ENCODE measurements at places on chromosomes 2 and 18.
A peak's percentile ranks its signal among the peaks of the same experiment; 100 is the strongest.

- no peak for DNase-seq
Measured at GRCh38 chr2:7813541-7814292, 868.1 kb upstream of the ID2 start.

- peak; percentile 17 for DNase-seq
Measured at GRCh38 chr2:76748581-76749296, 773.4 kb downstream of the LRRTM4 start.

- no peak for DNase-seq
Measured at GRCh38 chr2:152097801-152098495, 896 bp downstream of the CACNB4 start.

DNA sequence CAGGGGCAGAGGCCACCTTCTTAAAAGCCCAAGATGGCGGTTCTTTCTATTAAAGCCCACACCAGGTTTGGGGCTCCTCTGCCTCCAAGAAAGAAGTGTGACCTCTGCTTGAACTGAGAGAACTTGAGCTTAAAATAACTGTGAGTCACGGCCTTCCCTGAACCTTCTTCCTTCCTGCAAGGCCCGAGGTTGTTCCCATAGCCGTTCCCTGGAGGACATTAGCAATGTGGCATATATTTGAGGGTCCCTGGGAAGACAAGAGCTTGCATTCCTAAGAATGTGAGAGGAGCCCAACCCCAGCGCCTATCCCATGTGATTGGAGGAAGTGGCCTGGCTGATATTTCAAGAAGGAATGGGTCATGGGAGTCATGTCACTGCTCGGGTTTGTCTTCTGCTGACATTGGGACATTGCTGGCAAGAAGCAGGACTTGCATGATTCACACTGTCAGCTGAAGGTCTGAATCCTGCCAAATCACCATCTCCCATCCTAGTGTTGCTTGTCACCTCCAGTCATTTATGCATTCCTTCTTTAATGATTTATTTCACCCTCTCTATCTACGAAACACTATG is 168.1 kb downstream of the TRIB2 start:
- no peak for DNase-seq

GRCh38 chr2:100571668-100572067 is 8.9 kb downstream of the PDCL3 start:
- no peak for DNase-seq

DNA sequence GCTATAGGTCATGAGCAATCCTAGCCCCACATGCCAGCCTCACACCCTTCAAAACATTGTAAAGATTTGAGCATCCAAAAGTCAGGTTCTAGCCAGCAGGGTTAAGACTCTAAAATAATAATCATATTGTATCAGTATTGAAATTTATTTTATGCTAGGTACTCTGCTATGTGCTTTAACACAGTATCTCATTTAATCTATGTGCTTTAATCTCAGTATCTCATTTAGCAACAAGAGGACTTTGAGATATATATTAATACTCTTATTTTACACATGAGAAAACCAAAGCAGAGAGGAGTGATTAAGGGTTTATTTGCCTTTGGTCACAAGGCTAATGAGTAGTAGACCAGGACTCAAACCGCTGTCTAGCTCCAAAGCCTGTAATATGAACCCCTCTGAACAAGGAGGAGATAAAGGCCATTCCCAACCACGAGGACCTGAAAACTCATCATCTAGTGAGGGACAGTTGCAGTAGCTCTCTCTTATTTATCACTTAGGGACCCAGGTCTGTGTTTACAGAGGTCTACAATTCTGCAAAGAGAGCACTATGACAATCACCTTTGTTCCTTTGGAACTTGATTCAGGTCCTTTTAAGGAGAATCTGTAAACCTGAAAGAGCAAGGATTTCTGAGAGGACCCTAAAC is 116.5 kb upstream of the SERTAD2 start:
- DNase-seq = no peak

GRCh38 chr2:134283661-134284060 is 29.8 kb downstream of the MGAT5 start:
- DNase-seq = no peak

- DNase-seq = no peak
Measured at GRCh38 chr18:44107187-44107586, 573.5 kb upstream of the SETBP1 start.

- DNase-seq = no peak
Measured at GRCh38 chr18:4134700-4135099, 320.4 kb downstream of the DLGAP1 start.

DNA sequence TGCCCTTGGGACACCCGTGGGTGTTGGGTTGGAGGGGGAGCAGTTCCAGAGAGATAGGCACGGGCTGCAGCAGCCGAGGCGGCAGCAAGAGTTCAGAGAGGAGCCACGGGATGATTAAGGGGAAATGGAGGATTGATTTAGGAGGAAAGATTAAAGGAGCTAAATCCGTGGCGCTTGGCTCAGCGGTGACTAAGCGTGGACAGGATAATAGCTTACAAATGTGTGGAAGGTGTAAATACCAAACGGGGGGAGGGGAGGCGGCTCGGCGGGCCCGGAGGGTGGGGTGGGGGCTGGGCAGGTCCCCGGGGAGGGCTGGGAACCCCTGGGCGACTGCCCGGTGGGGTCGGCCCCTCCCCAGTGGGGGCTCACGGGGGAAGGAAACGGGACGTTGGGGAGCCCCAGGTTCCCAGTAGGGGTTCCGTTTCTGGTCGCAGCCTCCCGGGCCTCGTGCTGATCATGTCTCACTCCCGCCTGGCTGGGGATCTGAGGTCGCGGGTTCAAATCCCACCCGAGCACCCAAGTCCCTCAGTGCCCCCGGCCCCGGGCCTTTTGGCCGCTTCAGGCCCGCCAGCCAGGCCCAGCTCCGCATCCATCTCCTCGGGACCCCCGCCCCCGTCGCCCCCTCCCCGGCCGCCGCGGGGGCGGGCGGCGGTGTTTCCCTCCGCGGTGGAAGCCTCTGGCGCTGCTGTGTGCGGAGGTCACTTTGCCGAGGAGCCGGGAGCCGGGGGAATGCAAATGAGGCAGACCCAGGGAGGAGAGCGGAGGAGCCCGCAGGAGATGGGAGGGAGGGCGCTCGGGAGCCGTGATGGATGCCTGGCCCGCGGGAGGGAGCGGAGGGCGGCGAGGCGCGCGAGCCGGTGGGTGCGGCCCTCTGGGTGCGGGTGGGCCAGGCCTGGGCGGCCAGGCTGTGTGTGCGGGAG is 8.1 kb downstream of the ASIC4 start:
- peak; percentile 7 for DNase-seq

DNA sequence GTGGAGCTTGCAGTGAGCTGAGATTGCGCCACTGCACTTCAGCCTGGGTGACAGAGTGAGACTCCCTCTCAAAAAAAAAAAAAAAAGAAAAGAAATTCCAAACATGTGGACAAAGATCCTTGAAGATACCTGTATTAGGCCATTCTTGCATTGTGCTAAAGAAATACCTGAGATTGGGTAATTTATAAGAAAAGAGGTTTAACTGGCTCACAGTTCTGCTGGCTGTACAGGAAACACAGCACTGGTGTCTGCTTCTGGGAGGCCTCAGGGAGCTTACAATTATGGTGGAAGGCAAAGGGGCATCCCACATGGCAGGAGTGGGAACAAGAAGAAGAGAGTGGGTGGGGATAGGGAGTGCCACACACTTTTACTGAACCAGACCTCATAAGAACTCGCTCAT is 140.1 kb downstream of the SS18 start:
- DNase-seq = no peak

- no peak for DNase-seq
Measured at GRCh38 chr18:26456070-26456491, 92.3 kb downstream of the KCTD1 start.

DNA sequence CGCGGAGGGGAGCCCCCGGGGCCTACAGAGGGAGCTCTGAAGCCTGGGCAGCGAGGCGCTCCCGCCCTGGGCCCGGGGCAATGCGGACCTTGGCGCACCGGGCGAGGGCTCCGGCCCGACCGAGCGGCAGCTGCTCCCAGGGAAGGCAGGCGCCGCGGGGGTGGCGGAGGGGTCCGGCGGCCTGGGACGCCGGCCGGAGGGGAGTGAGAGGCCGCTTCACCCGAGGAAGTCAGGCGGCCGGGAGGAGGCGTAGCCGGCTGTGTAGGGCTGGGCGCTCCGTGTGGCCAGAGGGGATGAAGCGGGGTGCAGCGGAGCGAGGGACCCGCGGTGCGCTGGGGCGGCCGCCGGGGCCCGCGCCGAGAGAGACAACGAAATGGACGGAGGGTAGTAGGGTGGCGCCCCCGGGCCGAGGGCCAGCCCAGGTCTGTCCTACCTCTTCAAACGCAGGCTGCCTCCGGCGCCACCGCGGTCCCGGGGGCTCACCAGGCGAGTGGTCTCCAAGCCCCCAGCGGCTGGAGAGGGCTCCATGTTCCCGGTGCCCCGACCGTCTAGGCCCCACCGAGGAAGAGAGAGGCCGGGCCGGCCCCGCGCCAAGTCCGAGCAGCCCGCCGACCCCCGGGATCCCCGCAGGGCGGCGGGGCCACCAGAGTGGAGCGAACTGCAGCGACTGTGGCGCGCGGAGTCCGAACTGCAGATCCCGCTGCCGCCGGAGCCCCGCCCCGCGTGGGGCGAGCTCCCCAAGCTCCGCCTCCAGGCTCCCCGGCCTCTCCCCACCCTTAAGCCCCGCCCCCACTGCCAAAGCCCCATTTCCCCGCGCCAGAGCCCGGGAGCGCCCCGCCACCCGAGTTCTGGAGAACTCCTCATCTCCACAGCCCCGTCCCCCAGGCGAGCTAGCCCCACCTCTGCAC is at the start of gene SLC30A3:
SLC30A3 (minus strand) TSS at position 669 of the 908 bp plus-strand sequence; CDS start at position 528, 141 bp downstream.
- peak; percentile 49 for DNase-seq

- DNase-seq = no peak
Measured at GRCh38 chr2:204293884-204294747, 251.2 kb upstream of the PARD3B start.

DNA sequence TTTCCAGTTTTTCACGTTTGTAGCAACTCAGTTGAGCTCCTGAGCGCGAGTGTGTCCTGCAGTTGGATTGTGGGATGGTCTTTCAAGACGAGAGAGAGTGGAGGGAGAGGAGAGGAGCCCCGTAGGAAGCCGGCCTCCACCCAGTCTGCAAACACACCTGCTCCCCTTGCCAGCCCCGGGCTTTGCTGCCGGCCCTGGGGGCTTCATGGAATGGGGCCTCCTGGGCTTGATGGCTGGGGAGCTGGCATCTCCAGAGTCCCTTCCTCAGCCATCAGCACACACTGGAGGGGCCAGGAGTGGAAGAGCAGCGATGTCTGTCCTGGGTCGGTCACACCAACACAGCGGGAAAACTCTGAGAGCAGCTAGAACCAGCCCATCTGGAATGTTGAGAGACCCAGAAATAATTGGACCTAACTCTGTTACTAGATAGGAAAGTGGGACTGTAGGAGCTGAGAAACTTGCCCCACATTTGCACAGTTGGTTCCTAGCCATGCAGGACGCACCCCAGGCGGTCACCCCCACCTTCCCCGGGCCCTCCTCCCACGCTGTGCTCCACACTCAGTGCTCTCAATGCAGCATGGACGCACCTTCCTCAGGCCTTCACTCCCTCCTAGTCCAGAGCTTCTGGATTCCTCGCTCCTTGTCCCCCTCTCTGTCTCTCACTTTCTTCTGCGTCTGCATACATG is 69.6 kb downstream of the PTGR3 start:
- DNase-seq = peak; percentile 30

DNA sequence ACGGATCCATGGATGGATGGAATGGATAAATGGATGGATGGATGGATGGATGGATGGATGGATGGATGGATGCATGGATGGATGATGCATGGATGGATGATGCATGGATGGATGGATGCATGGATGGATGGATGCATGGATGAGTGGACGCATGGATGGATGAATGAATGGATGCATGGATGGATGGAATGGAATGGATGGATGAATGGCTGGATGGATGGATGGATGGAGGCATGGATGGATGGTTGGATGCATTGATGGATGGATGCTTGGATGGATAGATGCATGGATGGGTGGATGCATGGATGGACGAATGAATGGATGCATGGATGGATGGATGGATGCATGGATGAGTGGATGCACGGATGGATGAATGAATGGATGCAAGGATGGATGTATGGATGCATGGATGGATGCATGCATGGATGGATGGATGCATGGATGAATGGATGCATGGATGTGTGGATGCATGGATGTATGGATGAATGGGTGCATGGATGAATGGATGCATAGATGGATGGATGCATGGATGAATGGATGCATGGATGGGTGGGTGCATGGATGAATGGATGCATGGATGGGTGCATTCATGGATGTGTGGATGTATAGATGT is 209.2 kb downstream of the ALPK2 start:
- no peak for DNase-seq

- DNase-seq = no peak
Measured at GRCh38 chr2:109613081-109613921, 465 bp downstream of the SEPTIN10 start.

GRCh38 chr2:60499651-60500265 is 53.7 kb downstream of the BCL11A start:
- DNase-seq = no peak

DNA sequence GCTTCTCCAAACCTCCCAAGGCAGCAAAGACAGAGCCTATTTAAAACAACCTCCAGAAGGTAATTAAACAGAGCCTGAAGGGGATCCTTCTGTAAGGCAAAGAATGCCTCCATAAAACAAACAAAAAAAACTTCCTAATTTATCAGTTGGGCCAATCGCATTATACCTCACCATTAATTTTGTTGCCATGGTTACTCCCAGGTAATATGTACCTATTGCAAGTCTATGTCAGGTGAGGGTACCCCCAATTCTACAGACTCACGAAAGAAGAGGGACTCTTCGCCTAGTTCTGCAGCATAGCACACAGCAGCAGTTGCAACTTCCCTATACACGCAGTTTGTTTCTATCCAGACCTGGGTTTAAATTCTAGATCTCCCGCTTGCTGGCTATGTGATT is 38.8 kb downstream of the SFXN5 start:
- no peak for DNase-seq

DNA sequence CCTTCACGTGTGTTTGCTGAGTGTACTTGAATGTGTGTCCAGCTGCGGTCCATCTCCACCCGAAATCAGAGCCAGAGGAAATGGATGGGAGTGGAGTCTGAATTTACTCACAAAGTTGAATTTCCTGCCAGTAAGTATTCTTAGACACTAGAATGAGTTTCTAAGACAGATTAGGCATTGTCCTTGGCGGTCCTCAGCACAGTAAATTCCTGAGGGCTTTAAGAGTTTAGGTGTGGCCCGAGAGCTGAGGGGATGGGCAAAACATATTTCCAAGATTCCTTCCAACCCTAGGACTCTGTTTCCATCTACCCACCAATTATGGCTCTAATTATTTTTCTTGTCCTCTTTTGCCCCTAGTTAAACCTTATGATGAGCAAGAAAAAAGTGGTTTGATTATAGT is 90.3 kb upstream of the PHLPP1 start:
- DNase-seq = no peak

- DNase-seq = no peak
Measured at GRCh38 chr2:239671916-239672849, 271.4 kb upstream of the HDAC4 start.

DNA sequence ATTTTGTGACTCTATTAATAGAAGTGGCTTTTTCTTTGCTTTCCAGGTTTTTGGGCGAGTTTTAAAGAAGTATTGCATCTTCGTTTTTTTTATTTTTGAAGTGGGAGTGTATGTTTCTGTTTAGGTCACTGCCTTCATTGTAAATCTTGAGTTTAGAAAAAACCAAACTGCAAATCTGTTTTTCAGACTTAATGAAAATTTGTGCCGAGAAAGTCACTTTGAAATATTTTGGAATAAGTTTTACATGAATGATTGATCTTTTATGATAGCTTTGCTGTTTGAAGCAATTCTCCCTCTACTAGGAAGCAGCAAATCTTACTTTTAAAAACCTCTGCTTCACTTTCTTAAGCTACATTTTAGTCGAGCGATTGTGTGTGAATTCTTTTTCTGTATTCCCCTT is 2.2 kb downstream of the SMAD4 start:
- DNase-seq = no peak

Data from NCI-H748 treated with DMSO at 0.1 percent for 48 hours (cell line).